NCI-H1417 treated with DMSO at 0.1 percent for 48 hours (cell line): ENCODE measurements at places on chromosomes 5 and 9.

GRCh38 chr5:13941468-13941867 lies 3.0 kb downstream of the DNAH5 start:
- no peak for DNase-seq

GRCh38 chr9:101514071-101514470 lies 19.6 kb upstream of the RNF20 start:
- DNase-seq: no peak

- no peak for DNase-seq
Measured at GRCh38 chr9:126956917-126957686, 42.5 kb downstream of the RALGPS1 start.

- DNase-seq: no peak
Measured at GRCh38 chr9:3648722-3649246, 123.0 kb upstream of the RFX3 start.

DNA sequence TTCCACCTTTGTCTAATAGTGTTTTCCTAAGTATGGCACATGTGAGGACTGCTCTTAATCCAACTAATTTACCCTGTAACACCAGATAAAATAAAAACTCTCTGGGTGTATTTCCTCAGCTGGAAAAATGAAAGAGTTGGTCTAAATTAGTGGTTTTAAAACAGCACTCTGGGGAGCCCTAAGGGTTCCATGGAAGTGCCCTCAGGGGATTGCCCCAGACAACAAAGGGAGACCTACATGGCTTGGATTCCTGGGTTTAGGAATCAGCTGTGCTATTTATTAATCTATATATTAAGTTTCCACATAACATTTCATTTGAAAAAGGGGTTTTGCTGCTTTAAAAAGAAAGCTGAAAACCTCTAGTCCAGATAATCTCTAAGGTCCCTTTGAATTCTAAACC lies 20.2 kb downstream of the ADAMTS6 start:
- DNase-seq: no peak

DNA sequence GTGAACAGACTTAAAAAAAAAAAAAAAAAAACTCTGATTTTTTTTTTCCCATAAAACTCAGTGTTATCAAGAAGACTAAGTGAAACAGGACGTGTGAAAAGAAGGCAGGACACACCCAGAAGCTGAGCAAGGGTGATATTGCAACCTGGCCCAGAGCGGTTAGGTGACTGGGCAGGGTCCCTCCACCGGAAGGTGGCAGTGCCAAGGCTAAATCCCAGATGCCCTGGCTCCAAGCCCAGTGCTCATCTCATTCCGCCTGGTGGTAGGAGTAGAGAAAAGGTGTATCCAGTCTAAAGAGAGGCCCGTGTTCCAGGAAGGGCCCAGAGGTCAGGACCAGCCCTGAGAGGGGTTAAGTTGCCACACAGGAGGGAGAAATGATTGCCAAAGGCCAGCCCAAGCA lies 51.5 kb upstream of the SAP30L start:
- no peak for DNase-seq

- DNase-seq: no peak
Measured at GRCh38 chr5:173886150-173886549, 2.0 kb upstream of the CPEB4 start.

- no peak for DNase-seq
Measured at GRCh38 chr9:130345009-130345896, 79.7 kb downstream of the HMCN2 start.
